Fibroblast of skin of back (primary cell): ENCODE measurements at places on chromosomes 7 and 10.

DNA sequence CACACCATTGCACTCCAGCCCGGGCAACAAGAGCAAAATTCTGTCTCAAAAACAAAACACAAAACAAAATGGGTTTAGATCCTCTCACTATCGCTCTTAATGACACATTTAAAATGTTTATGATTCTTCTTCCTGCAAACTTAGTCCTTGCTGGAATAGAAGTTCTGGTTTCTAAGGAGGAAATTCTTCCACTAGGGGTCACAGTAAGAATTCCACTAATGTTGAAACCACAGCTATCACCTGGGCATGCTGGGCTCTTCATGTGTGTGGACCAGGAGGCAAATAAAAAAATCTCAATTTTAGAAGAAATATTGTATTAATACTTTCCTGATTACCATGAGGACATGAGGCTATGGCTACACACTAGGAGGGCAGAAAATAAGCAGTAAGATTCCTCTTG, 915.8 kb downstream of the TYW1 start:
- no peak for DNase-seq

DNA sequence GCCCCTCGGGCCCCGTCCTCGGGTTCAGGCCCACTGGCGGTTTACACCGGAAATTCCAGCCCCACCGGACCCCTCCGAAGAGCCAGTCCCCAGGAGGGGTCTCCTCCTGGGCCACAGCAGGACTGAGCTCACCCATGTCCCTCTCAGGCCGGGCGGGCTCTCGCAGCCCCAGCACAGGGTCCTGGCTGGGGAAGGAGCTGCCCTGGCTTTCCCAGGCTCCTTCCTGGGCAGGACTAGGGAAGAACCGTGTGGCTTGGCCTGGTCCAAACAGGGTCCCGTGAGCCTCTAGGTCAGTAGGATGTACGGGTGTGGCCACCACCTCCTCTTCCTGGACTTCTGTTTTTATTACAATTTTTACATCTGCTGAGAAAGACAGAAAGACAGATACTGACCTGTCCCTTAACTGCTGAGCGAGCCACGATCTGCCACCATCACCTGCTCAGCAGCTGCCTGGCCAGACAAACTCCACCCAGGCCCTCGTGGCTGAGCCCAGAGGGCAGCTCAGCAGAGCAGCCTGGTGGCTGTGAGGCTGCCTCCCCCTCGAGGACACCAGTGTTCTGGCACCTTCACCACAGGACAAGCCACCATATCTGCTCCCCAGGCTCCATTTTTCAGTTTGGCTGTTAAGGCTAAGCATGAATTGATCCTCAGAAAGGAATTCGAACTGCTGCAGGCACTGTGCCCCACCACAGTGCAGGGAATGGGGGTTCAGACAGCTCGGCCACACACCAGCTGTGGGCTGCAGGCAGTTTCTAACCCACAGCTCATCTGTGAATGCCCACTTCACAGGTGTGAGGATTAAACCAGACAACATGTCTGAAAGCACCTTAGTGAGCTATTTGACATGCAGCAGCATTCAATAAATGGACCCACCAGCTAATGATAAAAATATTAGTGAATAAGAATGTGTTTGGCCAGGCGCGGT, 14.5 kb upstream of the ZNF777 start:
- no peak for DNase-seq

GRCh38 chr7:92534572-92534971, 6.0 kb downstream of the RBM48 start:
- no peak for DNase-seq

- DNase-seq, result no peak
Measured at GRCh38 chr7:154342971-154343633, 290.9 kb downstream of the DPP6 start.

GRCh38 chr10:114766470-114766869, 55.1 kb upstream of the FHIP2A start:
- no peak for DNase-seq

- DNase-seq, result no peak
Measured at GRCh38 chr10:75115137-75115536, 3.7 kb downstream of the SAMD8 start.

- DNase-seq, result no peak
Measured at GRCh38 chr10:130394832-130395231, 258.6 kb downstream of the GLRX3 start.

GRCh38 chr10:48490571-48490940, 114.3 kb downstream of the ARHGAP22 start:
- no peak for DNase-seq

DNA sequence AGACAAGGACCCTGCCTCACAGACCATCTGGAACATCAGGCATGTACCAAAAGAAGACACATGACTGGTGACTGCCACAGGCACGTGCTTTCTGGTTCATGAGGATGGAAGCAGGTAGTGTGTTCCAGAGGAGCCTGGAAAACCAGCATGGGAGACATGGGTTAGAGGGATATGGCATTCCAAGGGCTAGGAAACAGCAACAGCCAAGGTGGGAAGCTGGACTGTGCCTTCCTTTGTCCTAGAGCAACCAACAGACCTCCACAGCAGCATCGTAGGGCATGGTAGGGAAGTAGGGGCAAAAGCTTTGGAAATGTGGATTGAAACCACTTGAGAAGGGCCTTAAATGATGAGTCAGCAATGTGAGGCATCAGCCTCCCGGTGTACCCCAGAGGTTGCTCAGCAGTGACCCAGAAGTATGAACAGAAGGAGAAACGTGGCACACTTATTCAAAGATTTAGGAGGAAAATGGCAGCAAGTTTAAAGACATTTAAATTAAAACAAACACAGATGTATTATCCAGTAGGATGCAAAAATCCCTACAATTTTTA, 51.0 kb downstream of the PRLHR start:
- no peak for DNase-seq

- DNase-seq, result peak; percentile 100
Measured at GRCh38 chr7:73850781-73851207, 8.5 kb upstream of the METTL27 start.

- peak; percentile 39 for DNase-seq
Measured at GRCh38 chr7:44973610-44974401, 5.0 kb downstream of the MYO1G start.
